ENCODE measurements at places on chromosomes 1 and 21. TPM values are rescaled to one million over a fixed set of nuclear protein-coding genes. Genes with fewer than 3 reads are reported as not detected.

The KCNJ6 gene
- not detected for total RNA-seq

The RGSL1 gene
- total RNA-seq: not detected

The RAB7B gene
- total RNA-seq: not detected

The CD5L gene
- total RNA-seq: 124 TPM

The IL12RB2 gene
- 0.50 TPM for total RNA-seq

The RNF187 gene
- total RNA-seq: 20.4 TPM

The EXTL1 gene
- total RNA-seq: not detected

The TSPAN1 gene
- total RNA-seq: 2.4 TPM

The HPDL gene
- total RNA-seq: not detected

- H3K36me3 ChIP-seq: no peaks in the 10 kb centered on the region
- H3K27ac ChIP-seq: peak overlapping the region; percentile 91
- H3K4me3 ChIP-seq: no peak overlapping the region
- peaks cover 26% of the 10 kb centered on the region for H3K4me1 ChIP-seq
- H3K27me3 ChIP-seq: no peaks in the 10 kb centered on the region
- no peak for DNase-seq
Measured at GRCh38 chr1:56921479-56921878, 44.3 kb downstream of the C8B start.

DNA sequence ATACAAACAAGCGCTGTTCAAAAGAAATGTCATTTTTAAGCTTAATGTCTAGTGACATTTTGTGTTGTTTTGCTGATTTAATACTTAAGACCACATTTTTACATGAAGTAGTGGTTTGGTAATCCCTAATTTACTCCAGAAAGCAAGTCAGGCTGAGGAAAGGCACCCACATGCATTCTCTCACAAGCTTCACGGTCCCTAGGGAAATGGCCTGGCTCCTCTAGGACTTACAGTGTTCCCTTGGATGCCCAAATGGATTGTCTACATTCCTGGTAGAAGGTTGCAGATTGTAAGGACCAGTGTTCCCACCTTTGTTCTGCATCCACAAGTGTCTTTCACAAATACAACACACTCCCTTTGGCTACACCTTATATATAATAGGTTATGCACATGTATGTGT lies 9.5 kb downstream of the GPSM2 start:
- no peaks in the 10 kb centered on the region for H3K27me3 ChIP-seq
- DNase-seq: no peak
- H3K4me3 ChIP-seq: no peak overlapping the region
- no peaks in the 10 kb centered on the region for H3K36me3 ChIP-seq
- H3K4me1 ChIP-seq: no peaks in the 10 kb centered on the region
- no peak overlapping the region for H3K27ac ChIP-seq

GRCh38 chr1:15684468-15685291 lies 560 bp downstream of the PLEKHM2 start:
- peak overlapping the region; percentile 71 for H3K4me3 ChIP-seq
- DNase-seq: peak; percentile 77
- H3K4me1 ChIP-seq: peaks cover 3% of the 10 kb centered on the region
- no peaks in the 10 kb centered on the region for H3K27me3 ChIP-seq
- peak overlapping the region; percentile 32 for H3K27ac ChIP-seq

DNA sequence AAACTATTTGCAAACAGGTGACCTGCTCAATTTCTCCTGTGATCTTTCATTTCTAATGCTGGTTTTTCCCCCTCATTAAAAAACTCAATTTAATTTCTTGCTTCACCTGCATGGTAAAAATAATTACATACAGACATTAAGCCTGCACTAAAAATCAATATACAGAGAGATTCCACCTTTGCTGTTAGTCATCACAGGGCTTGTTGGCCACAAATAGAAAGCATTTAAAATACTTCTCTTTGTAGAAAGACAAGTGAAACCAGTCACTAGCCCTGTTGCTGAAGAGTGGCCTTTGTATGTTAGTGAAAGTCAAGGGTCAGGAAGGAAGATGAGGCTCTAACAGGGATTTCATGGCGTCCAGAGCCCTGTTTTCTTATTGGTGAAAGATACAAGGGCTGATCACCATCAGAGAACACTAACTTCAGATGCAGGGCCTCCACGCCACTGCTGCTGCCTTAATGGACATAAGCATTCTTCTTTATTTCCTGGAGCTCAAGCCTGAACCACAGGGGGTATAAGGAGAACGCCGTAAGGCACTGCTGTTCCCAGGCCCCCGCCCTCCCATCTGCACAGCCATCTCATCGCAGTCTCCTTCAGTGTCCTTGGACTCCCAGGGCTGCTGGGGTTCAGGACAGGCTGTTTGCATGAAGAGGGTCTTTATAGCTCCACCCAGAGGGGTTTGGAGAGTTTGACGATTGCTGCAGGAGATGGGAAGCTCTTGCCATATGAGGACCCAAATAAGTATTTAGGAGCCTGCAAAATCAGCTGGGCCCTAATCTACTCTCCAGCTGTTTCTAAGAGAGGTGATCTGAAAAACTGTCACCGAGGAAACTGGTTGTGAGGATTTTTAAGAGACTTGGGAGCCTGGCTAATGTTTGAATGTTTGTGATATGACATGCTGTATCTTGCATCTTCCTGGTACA lies 117.3 kb upstream of the IRF2BP2 start:
- peaks cover 38% of the 10 kb centered on the region for H3K4me1 ChIP-seq
- no peaks in the 10 kb centered on the region for H3K27me3 ChIP-seq
- H3K36me3 ChIP-seq: no peaks in the 10 kb centered on the region
- DNase-seq: no peak

DNA sequence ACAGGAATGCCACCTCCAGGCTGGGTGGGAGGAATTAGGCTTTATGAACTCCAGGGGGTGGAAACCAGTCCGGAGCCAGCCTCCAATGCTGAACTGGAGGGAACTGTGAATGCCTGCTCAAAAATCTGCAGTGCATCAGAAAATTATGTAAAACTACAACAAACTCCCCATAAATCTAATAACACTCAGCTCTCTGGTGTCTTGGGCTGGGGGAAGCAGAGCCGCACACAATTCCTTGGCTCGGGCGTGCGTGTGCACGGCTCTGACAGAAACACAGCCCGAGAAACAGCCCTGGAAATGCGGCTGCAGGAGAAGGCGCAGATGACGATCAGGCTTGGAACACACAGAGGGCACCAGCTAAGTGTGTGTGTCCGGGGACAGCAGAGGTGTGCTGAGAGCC lies 127.6 kb upstream of the VAMP3 start:
- no peak for DNase-seq
- no peaks in the 10 kb centered on the region for H3K27me3 ChIP-seq
- H3K4me1 ChIP-seq: peaks cover 11% of the 10 kb centered on the region
- H3K4me3 ChIP-seq: no peak overlapping the region
- no peak overlapping the region for H3K27ac ChIP-seq
- no peaks in the 10 kb centered on the region for H3K36me3 ChIP-seq

DNA sequence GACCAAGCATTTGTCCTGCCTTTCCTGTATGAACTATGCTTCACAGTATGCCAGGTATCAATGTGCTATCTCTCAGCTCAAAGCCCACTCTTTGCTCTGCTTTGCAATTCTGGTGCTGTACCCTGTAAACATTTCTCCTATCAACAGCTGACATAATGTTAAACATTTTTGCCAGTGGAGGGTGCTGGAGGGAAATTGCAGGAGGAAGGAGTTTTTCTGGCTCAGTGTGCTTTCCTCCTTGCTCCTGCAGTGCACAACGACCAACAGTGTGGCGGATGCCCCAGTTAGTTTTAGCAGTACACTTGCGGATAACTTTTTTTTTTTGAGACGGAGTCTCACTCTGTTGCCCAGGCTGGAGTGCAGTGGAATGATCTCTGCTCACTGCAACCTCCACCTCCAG lies 67.1 kb upstream of the PTGFRN start:
- H3K27me3 ChIP-seq: no peaks in the 10 kb centered on the region
- H3K4me1 ChIP-seq: no peaks in the 10 kb centered on the region
- H3K36me3 ChIP-seq: no peaks in the 10 kb centered on the region
- no peak for DNase-seq

DNA sequence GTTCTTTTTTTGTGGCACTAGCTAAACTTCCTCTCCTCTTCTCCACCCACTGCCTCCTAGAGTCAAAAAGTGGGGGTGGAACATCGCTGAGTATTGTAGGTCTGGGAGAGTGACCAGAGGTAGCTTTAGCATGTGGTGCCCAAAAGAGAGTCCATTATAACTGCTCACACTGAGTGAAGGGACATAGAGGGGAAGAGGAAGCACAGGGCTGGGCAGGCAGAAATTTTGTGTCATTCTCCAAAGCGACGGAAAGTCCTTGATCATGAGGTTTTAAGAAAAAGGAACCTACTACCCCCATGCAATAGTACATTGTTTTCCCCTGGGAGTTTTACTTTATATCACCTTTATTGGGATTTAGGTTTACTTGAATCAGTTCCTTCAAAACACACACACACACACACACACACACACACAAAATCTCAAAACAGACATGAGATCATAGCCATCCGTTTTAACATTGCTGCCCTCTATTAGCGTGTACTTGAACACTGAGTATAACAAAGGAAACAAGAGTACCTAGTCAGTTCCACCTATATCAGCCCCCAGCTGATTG lies 4.1 kb downstream of the CD84 start:
- no peaks in the 10 kb centered on the region for H3K36me3 ChIP-seq
- H3K27me3 ChIP-seq: no peaks in the 10 kb centered on the region
- DNase-seq: no peak
- H3K4me1 ChIP-seq: no peaks in the 10 kb centered on the region
- no peak overlapping the region for H3K4me3 ChIP-seq

- H3K4me1 ChIP-seq: no peaks in the 10 kb centered on the region
- H3K27me3 ChIP-seq: no peaks in the 10 kb centered on the region
- no peaks in the 10 kb centered on the region for H3K36me3 ChIP-seq
- H3K27ac ChIP-seq: no peak overlapping the region
Measured at GRCh38 chr21:17370263-17370662, 142.6 kb upstream of the CXADR start.

DNA sequence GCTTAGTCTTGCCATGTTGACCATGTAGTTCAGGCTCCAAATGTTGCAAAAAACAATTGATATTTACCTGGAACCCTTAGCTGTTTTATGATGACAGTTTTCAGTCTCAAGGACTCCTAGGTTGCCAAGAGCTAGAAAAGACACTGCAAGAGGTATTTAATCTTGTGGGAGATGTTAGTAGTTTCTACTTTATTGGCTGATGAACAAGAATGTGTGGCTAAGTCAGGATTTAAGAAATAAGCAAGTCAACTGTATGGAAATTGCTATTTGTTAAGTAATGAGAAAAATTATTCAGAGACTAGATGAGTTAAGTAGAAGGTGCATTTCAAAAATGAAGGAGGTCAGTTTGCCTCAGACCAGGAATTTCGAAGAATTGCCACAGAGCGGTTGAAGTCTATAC lies 639.7 kb upstream of the USP24 start:
- H3K36me3 ChIP-seq: no peaks in the 10 kb centered on the region
- no peak overlapping the region for H3K4me3 ChIP-seq
- no peak for DNase-seq
- no peak overlapping the region for H3K27ac ChIP-seq
- no peaks in the 10 kb centered on the region for H3K4me1 ChIP-seq

GRCh38 chr1:173496757-173497320 lies 19.7 kb downstream of the PRDX6 start:
- H3K4me3 ChIP-seq: no peak overlapping the region
- H3K27ac ChIP-seq: no peak overlapping the region
- no peak for DNase-seq
- H3K36me3 ChIP-seq: no peaks in the 10 kb centered on the region

DNA sequence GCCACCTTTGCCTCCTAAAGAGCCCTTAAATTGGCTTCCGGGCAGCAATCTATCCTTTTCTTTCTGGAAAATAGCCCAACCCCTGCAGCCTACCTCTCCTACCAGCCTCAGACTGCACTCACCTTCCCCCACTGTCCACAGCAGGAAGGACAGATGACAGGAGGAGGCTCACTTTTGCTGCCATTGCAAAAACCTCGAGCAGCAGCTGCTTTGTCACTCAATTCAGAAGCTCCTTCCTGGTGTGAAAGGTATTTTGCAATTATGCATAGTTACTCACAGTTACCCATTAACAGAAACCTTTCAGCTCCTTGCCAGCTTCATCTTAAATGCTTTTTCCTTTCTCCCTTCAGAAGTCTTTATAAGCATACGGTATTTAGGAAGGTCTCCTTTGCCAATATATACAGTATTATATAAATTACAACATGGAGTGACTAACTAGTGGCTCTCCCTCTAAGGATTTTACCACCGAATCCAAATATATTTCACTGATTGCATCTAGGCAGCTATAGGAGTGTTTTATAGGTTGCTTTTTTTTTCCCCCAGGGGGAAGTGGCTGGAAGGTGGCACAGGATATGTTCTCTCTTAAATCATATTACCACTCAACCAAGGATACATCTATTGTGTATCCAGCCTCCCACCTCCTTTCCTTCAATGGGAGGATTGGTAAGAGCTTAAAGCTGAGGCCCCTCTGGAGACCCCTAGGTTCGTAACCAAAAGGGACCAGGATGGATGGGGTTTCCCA lies 142.1 kb upstream of the IPO9 start:
- peaks cover 5% of the 10 kb centered on the region for H3K4me1 ChIP-seq
- no peak for DNase-seq
- no peak overlapping the region for H3K4me3 ChIP-seq
- H3K27me3 ChIP-seq: no peaks in the 10 kb centered on the region
- no peaks in the 10 kb centered on the region for H3K36me3 ChIP-seq

- no peaks in the 10 kb centered on the region for H3K36me3 ChIP-seq
- no peak overlapping the region for H3K27ac ChIP-seq
- H3K4me1 ChIP-seq: peaks cover 4% of the 10 kb centered on the region
- DNase-seq: no peak
Measured at GRCh38 chr1:54710434-54710833, 5.2 kb upstream of the TTC4 start.

- no peaks in the 10 kb centered on the region for H3K36me3 ChIP-seq
- H3K27me3 ChIP-seq: no peaks in the 10 kb centered on the region
- no peak overlapping the region for H3K27ac ChIP-seq
- no peak overlapping the region for H3K4me3 ChIP-seq
- no peaks in the 10 kb centered on the region for H3K4me1 ChIP-seq
- DNase-seq: no peak
Measured at GRCh38 chr1:115164484-115164883, 75.2 kb upstream of the TSPAN2 start.
